ENCODE measurements at places on chromosomes 2 and 18. TPM values are rescaled to one million over a fixed set of nuclear protein-coding genes. Genes with fewer than 3 reads are reported as not detected.

IL1R2 gene
- total RNA-seq = 99.6 TPM

TNFRSF11A gene
- total RNA-seq = 0.45 TPM

DNA sequence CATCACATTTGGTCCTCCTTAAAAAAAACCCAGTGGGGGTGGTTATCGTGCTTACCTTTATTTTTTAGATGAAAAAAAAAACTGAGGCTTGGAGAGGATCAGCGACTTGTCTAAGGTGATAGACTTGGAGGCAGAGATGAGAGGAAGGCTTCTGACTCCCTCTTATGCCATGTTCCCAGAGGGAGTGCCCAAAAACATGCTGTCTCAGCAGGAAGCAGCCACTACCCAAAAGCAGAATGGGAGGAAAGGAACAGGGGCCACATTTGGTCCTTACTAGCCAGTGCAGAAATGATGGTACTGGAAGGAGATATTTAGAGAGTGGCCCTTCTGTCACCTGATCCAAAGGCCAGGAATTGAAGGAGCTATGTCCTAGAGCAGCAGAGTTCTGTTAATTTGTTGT lies 118.4 kb downstream of the B3GNT2 start:
- DNase-seq = no peak

DNA sequence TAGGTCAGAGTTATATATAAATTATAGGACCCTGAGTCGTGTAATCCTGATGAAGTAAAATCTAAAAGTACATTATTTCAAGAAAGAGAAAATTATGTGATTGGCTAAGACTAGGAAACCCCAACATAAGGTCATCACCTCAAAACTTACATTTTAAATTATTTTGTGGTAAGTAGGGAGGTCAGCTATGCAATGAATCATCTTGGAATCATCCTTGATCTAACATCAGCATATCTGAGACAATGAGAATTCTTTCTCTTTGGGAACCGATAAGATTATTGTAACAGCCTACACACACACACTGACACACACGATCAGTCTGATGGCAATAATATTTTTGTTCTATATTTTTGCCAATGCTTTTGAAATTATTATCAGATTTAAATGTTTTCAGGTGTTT lies 904.8 kb upstream of the CHAC2 start:
- DNase-seq = no peak

- DNase-seq = peak; percentile 23
Measured at GRCh38 chr2:204972606-204973336, 427.5 kb downstream of the PARD3B start.

GRCh38 chr2:10654069-10654468 lies 35.7 kb downstream of the NOL10 start:
- no peak for DNase-seq

DNA sequence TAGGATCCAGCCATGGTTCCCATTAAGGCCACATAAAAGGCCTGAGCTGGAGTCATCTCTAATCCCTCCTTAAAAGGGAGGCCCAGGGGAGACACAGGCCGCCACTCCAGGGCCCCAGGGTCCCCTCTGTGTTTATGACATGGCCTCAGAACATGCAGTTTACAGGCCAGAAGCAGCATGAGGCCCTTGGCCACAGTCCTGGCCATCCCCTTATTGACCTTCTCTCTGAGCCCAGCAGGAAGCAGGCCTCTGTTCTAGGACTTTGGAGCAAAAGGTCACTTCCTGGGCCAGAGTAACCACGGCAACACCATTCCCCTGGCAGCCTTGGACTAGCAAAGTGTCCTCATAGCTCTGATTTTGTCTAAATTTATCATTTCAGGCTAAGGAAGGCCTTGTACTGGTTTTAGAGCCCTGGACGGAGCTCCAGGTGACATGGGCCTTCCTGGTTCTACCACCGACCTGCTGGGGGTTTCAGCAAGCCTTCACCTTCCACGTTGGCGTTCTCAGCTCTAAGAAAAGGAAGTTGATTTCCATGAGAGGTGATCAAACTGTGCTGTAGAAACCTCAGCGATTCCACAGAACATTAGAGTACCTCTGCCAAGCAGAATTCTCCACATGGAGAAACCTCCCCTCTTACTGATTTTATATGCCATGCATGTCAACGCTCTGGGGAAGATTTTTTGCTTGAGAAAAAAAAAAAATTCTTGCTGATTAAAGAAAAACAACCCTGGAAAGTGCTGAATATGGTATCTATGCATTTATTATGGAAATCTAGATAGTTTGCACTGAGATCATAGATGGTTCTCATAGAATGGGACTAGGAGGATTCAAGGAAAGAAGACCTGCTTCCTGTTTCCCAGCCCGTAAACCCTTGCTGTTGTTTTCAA lies 53.7 kb downstream of the HS1BP3 start:
- DNase-seq = peak; percentile 71

DNA sequence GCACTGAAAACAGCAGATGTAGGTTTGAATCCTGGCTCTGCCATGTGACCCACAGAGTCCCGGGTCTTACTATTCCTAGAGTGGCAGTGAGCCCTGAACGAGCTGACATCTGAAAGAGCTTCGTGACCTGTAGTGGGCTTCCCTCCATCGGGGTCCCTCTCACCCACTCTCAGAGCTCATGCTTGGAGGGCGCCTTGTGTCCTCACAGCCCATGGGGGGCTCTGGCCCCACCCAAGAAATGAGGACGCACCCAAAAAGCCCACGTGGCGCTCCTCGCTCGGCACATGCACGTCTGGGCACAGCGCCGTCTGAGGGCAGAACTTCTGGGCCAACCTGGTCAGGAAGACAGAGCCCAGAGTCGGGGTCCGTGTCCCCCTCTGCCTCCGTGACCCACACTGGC lies 23.7 kb downstream of the LBH start:
- no peak for DNase-seq

- no peak for DNase-seq
Measured at GRCh38 chr18:24985586-24985985, 366.4 kb downstream of the ZNF521 start.

DNA sequence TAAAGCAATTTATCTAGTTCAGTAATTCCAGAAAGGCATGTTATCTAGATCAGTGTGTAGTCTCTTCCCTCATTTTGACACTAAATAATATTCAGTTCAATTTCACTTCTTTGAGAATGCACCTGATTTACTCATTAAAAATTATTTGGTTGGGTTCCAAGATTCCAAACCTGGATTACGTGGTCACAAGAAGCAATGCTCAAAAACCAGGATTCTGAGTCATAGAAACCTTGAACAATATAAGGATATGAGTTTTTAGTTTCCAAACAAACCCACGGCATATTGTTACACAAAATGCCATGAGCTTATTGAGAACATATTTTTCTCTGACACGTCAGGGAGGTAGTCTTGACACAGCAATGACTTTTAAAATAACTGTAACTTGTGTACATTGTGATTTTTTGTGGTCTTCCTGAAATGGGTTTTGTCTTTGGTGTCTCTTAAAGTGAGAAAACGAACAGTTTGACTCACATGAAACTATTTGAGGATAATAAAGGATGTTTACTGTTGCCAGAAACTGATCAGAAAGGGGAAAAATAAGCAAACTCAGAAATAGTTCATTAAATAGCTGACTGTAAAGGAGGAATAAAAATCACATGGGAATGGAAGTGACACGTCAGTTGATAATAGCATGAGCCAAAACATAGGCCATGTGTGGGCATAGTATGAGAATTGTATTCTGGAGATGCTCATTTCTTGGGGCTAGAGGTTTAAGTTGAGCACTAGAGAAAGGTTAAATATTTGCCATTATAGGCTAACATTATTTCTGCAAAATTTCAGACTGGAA lies 617.7 kb upstream of the CDH2 start:
- DNase-seq = no peak

DNA sequence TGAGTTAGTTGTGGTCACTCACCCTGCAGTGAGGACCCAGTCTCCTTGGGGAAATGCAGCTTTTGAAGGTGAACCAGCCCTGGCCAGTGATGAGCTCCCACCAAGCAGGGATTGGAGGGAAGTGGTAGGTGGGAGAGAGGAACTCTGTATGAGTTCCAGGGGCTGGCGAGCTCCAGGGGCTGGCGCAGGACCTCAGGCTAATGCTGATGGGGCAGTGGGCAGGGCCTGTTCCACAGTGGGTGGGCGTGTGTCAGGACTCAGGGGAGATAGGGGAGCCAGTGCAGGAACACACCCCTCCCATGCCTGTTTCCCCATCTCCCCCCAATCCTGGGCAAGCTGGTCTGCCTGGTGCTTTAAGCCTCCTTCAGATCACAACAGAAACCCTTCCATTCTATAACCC lies 208.4 kb downstream of the DYSF start:
- no peak for DNase-seq

- DNase-seq = no peak
Measured at GRCh38 chr2:209519271-209519670, 95.4 kb downstream of the MAP2 start.
